ENCODE measurements at places on chromosomes 6 and 20.

GRCh38 chr6:14543971-14544585 is 426.5 kb downstream of the CD83 start:
- no peak for DNase-seq

- no peak for DNase-seq
These were observed 248.6 kb downstream of the HIVEP2 start for GRCh38 chr6:142696123-142697000.

DNA sequence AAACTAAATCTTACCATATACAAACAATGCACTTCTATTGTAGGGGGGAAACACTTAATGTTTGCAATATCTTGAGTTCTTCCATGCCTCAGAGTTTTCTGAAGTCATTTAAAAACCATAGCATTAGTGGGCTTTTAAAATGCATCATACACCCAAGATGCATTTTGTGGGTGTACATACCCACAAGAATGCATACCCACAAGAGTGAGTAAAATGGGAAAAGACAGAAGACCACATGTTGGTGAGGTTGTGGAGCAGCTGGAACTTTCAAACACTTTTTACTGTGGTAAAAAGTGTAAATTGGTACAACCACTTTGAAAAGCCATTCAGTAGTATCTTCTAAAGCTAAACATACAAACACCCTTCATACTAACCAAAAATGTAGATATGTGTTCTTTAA is 57.5 kb downstream of the CYB5R4 start:
- no peak for DNase-seq

GRCh38 chr20:39745380-39745779 is 783.2 kb downstream of the DHX35 start:
- DNase-seq: no peak

GRCh38 chr6:158843751-158844683 is 24.8 kb upstream of the EZR start:
- no peak for DNase-seq

GRCh38 chr6:10557913-10558312 is 36.8 kb downstream of the GCNT2 start:
- no peak for DNase-seq

GRCh38 chr6:142947714-142948480 is 2.9 kb upstream of the HIVEP2 start:
- DNase-seq: peak; percentile 20

GRCh38 chr6:141548966-141549365 is 583.8 kb upstream of the GJE1 start:
- DNase-seq: no peak

DNA sequence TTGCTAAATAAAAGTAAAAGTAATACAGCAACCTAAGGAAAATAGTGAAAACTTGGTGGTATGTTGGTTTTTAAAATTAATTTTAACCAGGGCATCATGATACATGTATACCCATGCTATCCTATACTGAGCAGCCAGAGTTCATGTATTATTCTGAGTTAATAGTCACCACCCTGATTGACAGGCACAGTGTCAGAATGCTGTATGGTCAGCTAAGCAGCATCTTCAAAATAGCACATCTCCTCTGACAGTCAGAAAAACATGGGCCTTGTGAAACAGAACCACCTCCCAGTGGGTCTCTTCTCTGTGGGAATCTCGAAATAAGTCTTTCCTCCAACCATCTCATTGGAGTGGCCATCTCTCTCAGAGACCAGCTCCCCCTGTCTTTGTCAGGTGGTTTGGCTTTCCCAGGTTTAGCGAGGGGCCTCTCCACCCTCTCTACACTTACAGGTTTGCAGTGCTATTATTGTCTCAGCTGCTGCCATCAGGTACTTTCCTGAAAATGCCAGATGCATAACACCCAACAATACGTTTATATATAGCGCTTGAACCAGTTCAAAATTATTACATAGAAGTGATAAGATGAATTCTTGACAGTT is 47.1 kb upstream of the RNF8 start:
- no peak for DNase-seq

DNA sequence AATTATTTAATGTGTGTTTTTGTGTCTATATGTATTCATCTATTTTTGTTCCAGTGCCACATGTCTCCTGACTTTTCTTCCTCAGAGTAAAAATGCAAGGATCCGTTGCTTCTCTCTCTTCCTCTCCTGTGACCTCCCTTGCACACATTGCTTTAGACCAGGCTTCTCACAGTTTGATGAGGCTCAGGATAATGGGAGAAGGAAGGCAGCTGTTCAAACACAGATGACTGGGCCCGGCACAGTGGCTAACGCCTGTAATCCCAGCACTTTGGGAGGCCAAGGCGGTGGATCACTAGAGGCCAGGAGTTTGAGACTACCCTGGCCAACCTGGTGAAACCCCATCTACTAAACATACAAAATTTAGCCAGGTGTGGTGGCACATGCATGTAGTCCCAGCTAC is 241.9 kb downstream of the SAMD5 start:
- no peak for DNase-seq

DNA sequence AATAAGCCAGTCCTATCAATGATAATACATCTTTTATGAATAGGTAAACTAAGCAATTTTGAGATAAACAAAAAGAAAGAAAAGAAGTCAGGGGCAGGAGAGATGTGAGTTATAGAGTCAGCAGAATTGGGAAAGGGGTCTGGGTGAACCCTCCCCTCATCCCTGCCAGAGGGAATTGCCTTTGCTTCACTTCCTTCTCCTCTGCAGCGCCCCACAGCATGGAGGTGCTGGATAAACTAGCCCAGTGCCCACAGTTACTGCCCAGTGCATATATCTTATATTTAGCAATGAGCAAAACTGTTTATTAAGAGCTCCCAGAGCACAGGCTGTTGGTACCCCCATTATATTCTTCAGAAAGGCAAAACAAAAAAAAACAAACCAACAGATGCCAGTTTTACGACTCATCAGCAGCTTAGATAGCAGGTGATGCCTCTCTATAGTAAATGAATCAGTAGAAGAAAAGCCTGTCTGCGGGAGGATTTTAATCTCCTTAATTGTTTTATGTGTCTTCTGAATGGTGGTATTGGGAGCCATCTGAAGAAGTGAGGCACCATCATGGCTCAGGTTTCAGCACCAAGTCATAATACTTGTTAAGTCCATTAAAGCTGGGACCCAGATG is 419.2 kb downstream of the EPM2A start:
- no peak for DNase-seq

DNA sequence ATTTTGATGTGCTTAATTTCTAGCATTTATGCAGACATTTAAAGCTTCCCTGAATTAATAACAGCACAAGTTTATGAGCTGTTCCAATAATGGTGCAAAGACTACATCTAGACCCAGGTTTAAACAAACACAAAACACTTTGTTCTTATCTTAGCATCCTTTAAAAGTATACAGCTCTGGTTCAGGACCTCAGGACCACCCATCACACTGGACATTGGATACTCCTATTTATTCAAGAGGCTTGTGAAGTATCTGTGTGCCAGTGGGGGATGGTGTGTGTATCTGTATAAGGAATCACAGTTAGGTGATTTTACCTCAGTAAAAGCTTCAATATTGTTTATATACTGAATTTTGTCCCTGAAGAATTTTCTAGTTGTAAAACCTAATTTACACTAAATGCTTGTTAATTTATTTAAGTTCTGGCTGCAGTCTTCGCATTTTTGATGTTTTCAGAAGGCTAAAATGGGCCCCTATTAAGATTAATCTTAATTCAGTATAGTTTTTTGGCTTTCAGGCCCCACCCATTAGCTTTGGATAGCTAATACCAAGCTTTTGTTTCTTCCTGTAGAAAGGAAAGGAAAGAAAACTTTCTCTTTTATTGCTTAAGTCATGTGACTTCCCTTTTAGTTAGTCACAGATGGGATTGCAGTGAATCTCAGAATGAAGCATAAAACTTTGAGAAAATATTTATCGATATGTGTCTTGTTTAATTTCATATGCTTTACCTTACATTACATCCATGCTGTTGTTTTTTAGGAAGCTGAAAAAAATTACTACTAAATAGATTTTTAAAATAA is 13.1 kb downstream of the LIN28B start:
- DNase-seq: no peak

DNA sequence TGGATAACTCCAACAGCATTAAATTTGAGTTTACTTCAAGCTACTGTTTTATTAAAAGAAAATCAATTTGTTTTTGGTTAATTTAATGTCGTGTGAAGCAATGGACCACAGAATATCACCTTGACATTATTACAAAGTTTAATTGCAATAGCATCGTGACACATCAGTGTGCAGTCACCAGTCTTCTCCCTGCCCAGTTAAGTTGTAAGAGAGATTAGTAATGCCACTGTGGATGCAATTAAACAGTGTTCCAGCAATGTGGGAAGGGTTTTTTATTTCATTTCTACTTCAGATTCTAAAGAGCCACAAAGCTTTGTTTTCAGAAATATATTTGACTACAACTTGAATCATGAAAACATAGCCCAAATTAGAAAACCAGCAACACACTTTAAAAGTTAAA is 128.7 kb downstream of the SYNE1 start:
- no peak for DNase-seq

GRCh38 chr6:16333580-16333979 is 95.2 kb downstream of the GMPR start:
- DNase-seq: no peak

- no peak for DNase-seq
These were observed 4.1 kb upstream of the FAM135A start for GRCh38 chr6:70409216-70409615.

GRCh38 chr20:20084296-20084752 is 32.0 kb downstream of the CFAP61 start:
- DNase-seq: no peak

DNA sequence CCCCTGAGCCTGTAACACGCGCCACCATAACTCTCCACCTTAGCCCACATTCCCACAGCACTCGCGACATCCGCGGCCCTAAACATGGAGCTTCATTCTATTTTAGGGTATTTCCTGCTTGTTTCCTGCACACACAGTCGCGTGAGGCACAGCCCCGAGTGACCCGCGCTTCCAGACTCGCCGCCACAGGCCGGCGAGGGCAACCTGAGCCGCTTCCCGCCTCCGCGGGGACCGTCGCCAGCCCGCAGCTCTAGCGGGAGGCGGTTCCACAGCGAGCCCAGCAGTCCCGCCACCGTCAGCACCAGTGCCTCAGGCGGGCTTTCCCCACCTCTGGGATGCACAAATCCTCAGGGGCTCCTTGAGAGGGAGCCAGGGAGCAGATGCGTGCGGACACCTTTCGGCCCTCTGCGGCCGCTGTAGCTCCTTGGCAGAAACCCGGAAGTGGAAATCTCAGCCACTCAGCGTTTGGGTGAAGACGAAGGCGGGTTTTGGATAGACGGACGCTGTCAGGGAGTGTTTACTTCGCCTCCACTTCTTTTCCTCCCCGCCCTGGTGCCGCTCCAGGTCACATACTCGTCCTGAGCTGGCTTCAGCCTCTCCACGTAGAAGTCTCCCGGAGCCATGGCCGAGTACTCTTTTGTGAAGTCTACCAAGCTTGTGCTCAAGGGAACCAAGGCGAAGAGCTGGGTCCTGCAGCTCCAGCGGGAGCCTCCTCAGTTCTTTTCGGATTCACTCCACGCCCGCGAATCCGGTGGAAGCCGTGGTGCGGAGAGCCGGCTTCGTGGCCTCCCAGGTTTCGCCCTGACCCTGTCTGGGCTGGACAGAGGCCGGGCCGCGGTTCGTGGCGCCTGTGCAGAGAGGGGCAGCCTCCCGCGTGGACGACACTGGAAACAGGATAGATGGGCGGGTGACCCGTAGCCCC is 2177.4 kb upstream of the DEFB115 start:
- no peak for DNase-seq

DNA sequence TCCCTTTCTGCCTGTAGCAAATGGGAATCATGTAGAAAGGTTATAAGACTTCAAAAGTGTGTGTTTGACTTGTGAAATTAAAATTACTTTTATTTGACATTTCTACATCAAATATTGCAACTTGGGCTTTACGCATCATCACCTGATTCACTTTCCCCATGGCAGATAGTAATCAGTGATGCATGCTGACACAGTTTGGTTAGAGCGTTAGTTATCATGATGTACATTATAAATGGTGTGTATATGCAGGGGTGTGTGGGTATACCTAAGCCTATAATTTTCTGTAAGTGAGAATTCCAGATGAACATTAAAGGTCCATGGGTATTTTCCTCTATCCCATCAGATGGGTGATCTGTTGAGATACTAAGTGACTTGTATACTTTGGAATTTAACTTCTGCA is 141.5 kb downstream of the KLHL32 start:
- DNase-seq: no peak

DNA sequence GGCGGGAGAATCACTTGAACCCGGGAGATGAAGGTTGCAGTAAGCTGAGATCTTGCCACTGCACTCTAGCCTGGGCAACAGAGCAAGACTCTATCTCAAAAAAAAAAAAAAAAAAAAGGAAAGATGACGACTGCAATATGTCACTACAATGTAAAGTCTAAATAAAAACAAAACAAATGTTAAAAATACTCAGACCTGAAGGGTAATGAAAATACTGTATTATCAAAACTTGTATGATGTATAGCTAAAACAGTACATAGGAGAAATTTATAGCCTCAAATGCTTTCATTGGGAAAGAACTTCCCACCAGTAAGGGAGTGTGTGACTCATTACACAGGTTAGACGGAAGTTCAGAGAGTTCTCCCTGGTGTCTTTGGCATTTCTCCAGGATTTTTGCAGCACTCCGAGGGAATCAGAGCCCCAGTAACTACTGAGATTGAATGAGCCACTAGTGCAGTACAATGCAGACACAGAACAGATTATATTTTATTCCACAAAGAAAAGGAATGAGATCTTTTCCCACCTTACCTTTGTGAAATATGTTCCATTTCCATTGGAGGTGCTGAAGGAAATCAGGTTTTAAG is 12.5 kb upstream of the RALGAPB start:
- no peak for DNase-seq

DNA sequence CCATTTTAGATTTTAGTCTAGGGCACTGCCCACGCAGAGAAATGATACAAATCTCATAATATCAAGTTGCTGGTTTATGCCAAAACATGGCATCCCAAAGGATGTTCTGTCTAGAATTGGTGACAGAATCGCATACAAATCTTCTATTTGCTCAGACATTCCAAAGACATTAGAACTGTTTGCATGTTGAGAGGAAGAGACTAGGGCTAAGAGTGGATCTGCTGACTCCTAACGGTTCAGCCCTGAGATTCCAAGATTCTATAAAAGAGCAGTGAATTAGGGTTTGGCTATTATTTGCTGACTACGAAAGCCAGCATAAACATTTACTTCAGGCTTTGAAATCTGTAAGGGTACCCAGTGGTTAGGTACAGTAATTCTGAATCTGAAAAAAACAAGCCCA is 3.6 kb downstream of the EPB41L2 start:
- no peak for DNase-seq

DNA sequence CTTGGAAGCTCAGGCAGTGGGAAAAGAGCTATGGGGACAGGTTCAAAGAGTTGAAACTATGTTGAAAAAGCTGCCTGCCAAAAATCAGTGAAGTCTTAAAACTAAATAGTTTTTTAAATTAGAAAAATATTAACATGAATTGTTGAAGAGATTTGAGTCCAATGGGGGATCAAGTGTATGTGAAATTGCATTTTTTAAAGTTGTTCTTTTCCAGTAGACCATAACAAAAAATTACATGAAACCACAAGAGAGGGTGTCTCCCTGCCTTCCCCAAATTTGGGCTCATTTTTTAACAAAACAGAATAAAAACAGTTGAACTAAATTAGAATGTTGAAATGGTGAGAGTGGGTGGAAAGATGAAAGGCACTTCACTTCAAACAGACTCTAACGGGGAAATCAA is 31.5 kb upstream of the COL10A1 start:
- DNase-seq: no peak

All from stimulated activated CD4-positive, alpha-beta T cell treated with anti-CD3 and anti-CD28 coated beads, Interleukin-2, amount 100 ng/mL, for 48 hours (primary cell).